ENCODE measurements at places on chromosomes 7 and 10. TPM values are rescaled to one million over a fixed set of nuclear protein-coding genes. Genes with fewer than 3 reads are reported as not detected.

GRCh38 chr10:865924-866576, 65.5 kb downstream of the LARP4B start:
- DNase-seq, result no peak

Gene SLC18A3
- not detected for total RNA-seq

- DNase-seq, result no peak
Measured at GRCh38 chr7:158815800-158816128, 13.5 kb downstream of the ESYT2 start.

GRCh38 chr7:6178298-6179029, 94.0 kb downstream of the CYTH3 start:
- no peak for DNase-seq

- no peak for DNase-seq
Measured at GRCh38 chr10:124941823-124942222, at the start of gene ZRANB1. ZRANB1 (plus strand) TSS chr10:124942123; CDS start chr10:124942494, 371 bp downstream.

Gene TAS2R3
- not detected for total RNA-seq

DNA sequence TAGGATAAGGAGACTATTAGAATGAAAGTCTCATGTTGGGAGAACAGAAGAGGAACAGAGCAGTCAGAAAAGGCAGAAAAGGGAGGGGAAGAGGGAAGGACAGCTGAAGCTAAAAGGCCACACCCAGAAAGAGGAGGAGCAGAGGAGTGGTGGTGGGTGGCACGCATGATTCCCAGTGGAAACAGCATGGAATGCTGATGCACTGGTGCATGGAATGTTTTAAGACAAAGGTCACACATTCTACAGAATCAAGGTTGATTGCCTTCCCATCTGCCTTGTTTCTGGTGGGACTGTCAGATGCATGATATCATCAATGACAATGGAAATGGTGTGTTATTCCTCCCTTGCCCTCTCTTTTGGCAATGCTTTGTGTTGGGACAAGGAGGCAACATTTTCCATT, 285.4 kb upstream of the MKI67 start:
- DNase-seq, result no peak

GRCh38 chr7:2608921-2609411, 22.8 kb upstream of the TTYH3 start:
- DNase-seq, result no peak

GRCh38 chr7:17021205-17021604, 139.4 kb upstream of the AGR3 start:
- peak; percentile 30 for DNase-seq

- peak; percentile 89 for DNase-seq
Measured at GRCh38 chr7:120988591-120989256, at the start of gene CPED1. CPED1 (plus strand) TSS chr7:120988711; CDS start chr7:120989622, 911 bp downstream.

Gene GHRHR
- total RNA-seq, result not detected

DNA sequence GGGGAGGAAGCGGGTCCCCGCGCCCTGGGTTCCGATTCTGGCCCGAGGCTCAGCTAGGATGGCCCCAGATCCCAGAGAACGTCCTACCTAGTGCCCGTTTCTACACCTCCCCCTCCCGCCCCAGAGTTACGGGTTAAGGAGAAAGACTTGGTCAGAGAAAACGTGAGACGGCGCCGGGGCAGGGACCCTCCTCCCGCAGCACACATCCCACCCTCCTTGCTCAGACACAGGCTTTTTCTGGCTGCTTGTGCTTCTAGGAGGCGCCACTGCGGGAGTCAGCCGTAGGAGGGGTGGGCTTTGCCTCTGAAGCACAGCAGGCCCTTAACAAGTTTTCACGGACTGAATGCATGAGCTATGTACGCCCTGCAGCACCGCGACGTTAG, 104.9 kb upstream of the LEP start:
- no peak for DNase-seq

Gene COBL
- total RNA-seq, result 33.3 TPM

Gene XRCC2
- total RNA-seq, result 0.89 TPM

Gene NEUROG3
- total RNA-seq, result not detected

GRCh38 chr7:37977243-37977642, 56.8 kb downstream of the EPDR1 start:
- DNase-seq, result no peak

DNA sequence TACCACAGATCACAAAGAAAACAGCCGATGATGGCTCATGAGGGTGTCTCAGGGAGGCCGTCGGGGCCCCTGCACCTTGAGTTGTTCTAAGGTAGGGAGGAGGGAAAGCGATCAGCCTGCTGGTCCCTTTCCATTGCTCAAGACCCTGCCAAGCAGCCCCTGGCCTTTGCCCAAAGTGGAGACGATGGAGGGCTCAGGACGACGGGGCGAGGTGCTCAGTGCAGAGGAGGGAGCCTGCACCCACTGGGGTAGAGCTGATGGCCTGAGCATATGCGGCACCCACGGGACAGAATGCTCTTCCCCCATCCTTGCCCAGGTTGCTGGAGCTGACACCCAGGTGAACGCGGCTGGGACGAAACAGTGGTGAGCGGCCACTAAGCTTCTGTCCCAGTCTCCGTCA, 58.3 kb upstream of the FAM20C start:
- DNase-seq, result no peak

Gene C10orf62
- total RNA-seq, result not detected

- peak; percentile 79 for DNase-seq
Measured at GRCh38 chr7:134690016-134690415, 43.4 kb downstream of the BPGM start.

DNA sequence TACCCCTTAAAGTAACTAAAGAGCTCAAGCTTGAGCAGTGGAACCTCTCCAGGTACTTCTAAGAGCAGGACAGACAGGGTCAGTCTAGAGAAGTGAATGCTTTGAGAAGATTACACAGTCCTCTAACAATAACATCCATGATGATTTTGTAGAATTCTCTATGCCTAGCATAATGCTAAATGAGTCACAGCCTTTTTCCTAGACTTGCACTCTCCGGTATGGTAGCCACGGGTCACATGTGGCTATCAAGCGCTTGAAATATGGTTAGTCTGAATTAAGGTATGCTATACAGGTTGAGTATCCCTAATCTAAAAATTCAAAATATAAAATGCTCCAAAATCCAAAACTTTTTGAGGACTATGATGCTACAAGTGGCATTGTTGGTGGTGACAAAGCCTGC, 166.6 kb upstream of the MKLN1 start:
- no peak for DNase-seq

DNA sequence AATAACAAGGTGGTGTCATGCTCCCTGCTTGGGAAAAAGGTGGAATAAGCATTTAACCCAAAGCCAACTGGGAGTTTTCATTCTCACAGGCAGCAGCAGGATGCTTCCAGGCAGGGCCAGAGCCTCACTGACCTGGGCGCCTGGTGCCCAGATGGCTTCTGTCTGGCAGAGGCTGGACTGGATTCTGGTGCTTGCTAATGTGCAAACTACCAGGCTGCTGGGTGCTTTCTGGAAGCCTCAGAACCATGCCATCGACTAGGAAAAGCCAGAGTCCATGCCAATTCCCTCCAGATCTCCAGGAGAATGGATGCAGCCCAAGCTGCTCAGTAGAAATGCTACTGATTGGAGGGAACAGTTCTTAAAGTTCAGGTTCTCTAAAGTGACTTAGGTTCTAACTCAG, 36.2 kb downstream of the VIPR2 start:
- DNase-seq, result no peak

GRCh38 chr10:4296161-4296560, 511.2 kb upstream of the KLF6 start:
- no peak for DNase-seq

Gene DDX21
- total RNA-seq, result 16.8 TPM

Gene CAMK2B
- not detected for total RNA-seq

Gene TMEM236
- total RNA-seq, result 9.6 TPM

Gene NIPSNAP2
- total RNA-seq, result 46.9 TPM

Gene PCDH15
- not detected for total RNA-seq

DNA sequence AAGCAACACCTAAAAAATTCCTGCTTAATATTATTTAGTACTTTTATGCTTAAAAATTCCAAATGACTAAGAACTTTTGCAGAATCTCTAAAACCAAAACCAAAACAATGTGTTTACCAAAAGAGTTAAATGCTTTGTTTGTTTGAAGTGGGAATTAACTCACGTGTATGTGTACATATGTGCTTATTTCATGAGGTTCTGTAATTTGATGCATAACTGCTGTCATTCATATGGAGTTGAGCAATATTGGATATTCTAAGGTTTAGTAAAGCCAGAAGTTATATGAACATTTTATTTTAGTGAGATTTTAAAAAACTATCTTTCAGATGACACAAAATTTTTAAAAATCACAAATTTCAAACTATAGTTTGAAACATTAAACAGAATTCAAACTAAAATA, 157.1 kb downstream of the PIP4K2A start:
- no peak for DNase-seq

GRCh38 chr7:95899919-95900513, 127.7 kb downstream of the DYNC1I1 start:
- no peak for DNase-seq

Gene GIGYF1
- 27.9 TPM for total RNA-seq

DNA sequence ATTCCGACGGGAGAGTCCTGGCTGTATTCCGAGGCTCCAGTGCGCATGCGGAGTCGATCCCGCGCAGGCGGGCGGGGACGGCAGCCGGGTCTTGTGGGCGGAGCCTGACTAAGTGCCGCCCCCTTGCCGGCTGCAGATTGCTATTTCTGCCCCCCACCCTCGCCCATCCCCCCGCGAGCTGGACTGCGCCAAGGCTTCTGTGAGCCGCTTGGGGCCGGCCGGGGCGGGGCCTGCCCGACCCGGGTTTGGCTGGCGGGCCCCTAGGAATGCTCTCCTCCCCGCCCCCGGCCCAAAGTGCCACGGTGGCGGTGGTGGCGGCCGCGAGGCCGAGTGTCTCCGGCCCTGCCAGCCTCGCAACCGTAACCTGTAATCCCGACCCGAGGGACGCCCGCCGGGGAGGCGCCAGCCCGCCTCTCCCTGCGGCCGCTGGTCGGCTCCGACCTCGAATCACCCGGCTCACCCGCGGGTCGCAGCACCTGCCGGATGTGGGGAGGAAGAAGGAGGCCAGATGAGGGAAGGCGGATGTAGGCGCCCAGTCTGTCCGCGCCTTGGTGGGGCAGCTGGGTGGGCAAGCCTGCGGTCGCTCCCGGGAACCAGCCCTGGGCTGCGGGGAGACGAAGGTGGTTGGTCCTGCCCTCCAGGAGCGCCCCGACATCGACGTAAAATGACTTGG, 702 bp upstream of the KAZALD1 start:
- DNase-seq, result peak; percentile 98

- DNase-seq, result no peak
Measured at GRCh38 chr10:133224756-133225372, 5.2 kb upstream of the UTF1 start.

DNA sequence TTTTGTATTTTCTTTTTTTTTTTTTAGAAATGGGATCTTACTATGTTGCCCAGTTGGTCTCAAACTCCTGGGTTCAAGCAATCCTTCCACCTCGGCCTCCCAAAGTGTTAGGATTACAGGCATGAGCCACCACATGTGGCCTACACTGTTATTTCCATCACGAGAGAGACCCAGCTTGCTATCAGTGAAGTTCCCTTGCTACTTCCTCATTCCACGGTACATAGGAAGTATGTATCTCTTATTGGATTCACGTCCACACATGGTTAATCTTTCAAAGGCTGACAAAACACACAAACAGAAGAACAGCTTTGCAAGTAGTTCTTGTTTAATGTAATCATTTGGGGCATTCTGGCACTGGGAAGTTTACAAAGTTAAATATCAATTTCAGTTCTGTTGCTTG, 50.9 kb downstream of the DCLRE1A start:
- no peak for DNase-seq

Gene CALML3
- not detected for total RNA-seq

Gene ADAM8
- total RNA-seq, result 50.8 TPM

Gene AKR1C2
- 64.8 TPM for total RNA-seq

GRCh38 chr7:116240024-116240668, 29.8 kb downstream of the TES start:
- no peak for DNase-seq

DNA sequence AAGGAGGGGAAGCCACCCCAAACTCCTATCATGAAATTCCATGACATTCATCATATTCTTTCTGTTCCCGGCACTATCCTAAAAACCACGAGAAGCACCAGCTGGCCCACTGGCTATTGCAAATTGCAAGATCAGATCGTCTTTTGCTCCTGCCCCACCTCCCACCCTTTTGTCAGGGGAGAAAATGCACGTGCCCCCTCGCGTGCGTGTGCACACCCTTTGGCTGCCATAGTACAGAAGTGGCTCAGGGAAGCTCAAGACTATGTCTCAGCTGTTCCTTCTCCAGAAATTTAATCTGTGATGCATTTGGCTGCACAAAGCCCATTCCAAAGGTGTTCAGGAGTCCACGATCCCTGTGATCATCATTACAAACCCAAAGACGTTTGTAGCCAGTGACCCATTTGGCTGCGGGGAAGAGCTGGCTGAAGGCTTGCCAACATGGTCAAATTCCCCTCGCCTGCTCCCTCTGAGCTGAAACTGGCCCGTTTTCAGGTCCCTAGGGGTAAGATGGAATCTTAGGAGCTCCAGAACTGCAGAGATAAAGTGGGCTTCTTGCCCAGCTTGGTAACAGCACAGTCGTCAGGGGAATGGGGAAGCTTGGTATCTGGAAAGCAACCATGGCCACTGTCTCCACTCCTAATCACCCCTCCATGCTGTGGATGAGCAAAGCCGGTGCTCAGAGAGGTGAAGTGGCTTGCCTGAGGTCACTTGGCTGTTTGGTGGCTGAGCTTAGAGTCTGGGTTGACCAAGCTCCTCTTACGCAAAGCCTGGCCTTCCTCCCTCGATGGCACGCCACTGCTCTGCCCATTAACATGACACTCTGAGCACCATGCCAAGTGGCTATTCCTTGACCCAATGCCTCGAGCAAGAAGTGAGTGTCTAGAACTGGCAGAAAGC, 155.4 kb downstream of the NEURL1 start:
- peak; percentile 53 for DNase-seq

Measured in stomach (tissue), 19 donors.